Stimulated activated CD4-positive, alpha-beta T cell treated with anti-CD3 and anti-CD28 coated beads, Interleukin-4, amount 100 ng/mL, for 48 hours (primary cell): ENCODE measurements at places on chromosomes 2 and 18.

- DNase-seq: no peak
Observed at GRCh38 chr2:63058921-63059792, 8.5 kb downstream of the OTX1 start.

DNA sequence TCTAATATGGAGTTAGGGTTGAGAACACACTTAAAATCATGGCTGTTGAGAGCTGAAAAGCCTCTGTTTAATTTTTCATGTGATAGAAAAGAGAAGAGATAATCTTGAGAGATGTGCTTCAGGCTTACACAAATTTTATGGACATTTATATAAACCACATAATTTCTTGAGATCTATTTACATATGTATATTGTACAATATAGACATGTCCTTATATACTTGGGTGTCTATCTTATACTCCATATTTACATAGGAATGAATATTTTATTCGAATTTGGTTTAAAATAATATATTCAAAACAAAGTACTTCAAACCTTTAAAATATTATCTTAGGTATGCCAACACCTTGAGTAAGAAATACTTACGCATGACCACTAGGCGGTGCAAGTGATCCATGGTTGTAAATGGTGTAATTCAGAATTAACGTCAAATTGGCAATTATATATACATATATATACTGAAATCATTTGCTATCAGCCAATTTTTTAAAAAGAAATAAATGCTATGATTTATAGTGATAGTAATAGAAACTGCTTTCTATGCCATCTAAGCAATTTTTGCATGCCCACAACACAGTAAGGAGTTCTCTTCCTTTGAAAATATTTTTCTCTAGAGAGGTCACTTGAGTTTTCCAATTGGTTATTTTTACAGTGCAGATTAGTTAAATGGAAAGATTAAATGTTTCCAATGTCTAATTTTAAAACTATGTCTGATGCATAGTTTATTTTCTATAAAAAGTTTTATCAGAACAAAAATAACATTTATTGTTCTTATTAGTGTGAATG, 37.6 kb upstream of the SPAG16 start:
- DNase-seq: peak; percentile 44

DNA sequence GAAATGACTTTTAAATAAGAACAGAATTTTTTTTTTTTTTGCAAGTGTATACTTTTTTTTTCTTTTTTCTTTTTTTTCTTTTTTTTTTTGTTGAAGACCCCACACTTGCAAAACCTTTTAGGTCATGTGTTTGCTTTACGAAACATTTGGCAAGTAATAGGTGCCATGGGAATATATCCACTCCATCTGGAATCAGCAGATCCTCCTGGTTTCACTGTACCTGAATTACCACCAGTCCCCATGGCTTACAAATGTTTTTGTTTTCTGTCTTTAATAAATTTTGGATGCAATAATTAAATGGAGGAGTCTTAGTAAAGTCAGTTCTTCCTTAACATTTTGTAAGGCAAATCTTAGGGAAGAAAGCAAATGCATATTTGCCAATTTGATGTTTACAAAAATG, 559.7 kb upstream of the ZEB2 start:
- DNase-seq: no peak

GRCh38 chr18:41745166-41746049, 209.6 kb upstream of the PIK3C3 start:
- no peak for DNase-seq

- no peak for DNase-seq
Observed at GRCh38 chr2:137525132-137525531, 439.1 kb upstream of the HNMT start.

- DNase-seq: no peak
Observed at GRCh38 chr2:127681288-127681804, 6.0 kb upstream of the LIMS2 start.

- DNase-seq: no peak
Observed at GRCh38 chr2:144493027-144493809, 26.7 kb downstream of the ZEB2 start.

GRCh38 chr2:25736899-25737515, 63.6 kb upstream of the DTNB start:
- DNase-seq: no peak

DNA sequence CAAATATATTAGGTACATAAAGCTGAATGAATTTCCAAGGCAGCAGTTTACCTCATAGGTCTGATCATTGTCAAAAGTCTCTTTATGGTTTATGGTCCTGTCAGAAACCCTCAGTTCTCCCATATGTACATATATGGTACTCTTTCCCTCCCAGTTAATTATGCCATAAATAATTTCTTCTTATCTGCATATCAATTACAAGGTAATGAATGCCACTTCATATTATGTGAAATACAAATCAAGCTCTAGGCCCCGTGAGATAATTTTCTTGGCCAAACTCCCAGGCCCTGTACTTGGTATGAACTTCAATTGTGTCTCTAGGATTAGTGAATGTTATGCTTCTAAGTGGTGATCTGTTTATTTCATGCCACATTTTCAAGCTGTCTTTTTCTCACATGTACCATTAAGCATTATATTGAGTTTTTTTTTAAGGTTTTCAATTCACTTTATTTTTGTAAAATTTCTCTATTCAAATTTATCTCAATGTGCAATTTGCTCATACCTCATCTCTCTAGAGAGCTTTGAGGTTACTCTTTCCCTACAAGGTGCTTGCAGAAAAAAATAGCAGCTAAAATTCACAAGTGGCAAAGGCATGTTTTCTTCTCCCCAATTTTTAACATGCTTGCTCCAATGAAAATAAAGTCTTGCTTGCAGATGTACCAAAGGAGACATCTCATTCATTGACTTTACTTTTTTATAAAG, 430.6 kb upstream of the VRK2 start:
- DNase-seq: no peak

GRCh38 chr18:32918692-32919250, 145.9 kb upstream of the KLHL14 start:
- DNase-seq: no peak

GRCh38 chr18:74654638-74655037, 57.0 kb downstream of the ZNF407 start:
- DNase-seq: no peak

GRCh38 chr18:56462276-56462675, 176.1 kb downstream of the TXNL1 start:
- no peak for DNase-seq

GRCh38 chr2:95060446-95061118, 35.1 kb downstream of the MAL start:
- DNase-seq: no peak

- no peak for DNase-seq
Observed at GRCh38 chr2:136496966-136497365, 268.4 kb upstream of the THSD7B start.

DNA sequence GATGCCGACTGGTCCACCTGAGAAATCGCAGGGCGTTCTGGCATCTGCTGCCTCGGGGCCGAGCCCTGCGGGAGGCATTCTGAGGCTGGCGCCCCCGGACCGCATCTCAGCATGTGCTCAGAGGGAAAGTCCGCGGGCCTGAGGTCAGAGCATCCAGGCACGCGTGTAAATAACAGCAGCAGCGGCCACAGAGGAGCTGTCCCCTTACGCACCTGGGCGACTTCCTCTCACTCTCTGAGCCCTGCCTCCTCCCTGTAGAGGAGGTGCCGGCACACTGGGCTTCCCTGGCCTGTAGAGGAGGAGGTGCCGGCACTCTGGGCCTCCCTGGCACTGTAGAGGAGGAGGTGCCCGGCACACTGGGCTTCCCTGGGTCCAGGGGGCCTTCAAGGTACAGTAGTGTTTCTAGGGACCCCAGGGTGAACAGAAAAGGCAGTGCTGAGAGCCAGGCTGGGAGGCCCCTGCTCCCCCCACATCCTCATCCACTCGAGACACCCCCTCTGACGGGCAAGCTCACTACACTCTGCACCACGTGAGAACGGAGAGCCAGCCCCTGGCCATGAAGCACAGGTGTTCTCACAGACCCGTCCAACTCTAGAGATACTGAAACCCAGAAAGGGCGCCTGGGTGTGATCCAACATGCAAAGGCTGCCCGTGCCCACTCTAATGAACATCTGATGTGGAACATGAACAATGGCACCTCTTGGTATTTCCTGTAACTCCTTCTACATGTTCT, 263.5 kb downstream of the HDAC4 start:
- no peak for DNase-seq

GRCh38 chr2:27074738-27075565, 3.5 kb upstream of the EMILIN1 start:
- peak; percentile 24 for DNase-seq

DNA sequence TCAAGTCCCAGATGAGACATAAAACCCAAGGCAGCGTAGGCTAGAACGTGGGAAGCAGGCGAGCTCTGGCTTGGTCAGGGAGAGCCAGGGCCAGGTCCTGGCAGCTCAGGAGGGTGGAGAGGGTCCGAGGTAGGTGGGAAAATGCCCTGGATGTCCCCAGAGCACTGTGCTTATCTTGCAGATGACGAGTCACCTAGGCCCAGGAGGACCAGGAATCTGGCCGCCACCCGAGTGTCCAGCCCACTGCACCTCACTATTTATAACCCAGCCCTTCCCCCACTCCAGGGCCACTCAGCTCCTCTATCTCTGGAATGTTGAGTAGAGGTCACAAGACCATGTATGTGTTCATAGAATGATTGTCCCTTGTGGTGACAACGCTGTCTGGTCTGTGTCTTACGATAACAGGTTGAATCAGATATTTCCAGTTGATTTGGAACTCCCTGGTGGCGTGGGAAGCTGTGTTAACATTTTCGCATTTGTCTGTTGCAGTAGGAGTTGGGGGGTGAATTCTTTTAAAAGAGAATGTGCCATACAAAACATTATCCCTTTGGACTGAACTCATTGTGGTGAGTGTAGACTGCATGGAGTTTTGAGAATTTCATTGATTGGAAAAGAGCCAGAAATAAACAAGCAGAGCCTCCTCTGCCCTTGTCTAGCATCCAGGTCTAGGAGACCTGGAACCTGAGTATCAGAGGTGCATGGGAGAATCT, 47.5 kb downstream of the EMILIN2 start:
- DNase-seq: no peak

DNA sequence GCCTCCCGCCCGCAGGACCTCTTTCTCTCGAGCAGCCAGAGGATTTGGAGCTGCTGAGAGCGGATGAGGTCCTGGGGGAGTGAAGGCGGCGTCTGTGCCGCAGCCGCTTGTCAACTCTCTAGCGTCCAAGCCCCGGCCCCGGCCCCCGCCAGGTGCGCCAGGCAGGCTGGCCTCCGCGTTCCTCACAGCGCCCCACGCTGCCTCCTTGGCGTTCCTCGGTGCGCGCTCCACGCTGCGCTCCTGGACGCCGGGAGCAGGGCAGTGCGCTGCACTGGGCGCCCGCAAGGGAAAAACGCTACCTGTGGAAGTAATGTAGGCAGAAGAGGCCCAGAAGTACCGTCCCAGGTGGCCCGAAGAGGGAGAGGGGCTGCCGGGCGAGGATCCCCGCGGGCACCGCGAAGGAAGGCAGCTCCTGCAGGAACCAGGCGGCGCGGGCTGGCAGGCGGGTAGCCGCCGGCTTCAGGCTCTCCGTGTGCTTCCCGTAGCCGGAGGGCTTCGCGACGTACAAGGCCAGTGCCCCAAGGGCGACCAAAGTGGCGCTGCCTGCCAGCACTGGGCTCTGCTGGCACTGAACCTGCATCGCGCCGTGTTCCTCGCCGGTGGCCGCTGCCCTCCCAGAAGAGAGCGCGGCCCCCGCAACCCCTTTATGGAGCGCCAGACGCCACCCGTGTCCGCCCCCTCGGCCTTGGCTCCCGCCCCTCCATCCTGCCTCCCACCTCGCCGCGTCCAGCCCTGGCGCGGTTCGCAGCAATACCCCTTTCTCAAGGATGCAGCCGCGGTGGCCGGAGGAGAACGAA, at the start of gene SRD5A2:
TSS of gene SRD5A2 (minus strand) at position 618 of the 797 bp plus-strand sequence. CDS start at position 580, 38 bp downstream.
- DNase-seq: no peak

GRCh38 chr2:171479154-171479814, 43.0 kb upstream of the CYBRD1 start:
- DNase-seq: no peak

DNA sequence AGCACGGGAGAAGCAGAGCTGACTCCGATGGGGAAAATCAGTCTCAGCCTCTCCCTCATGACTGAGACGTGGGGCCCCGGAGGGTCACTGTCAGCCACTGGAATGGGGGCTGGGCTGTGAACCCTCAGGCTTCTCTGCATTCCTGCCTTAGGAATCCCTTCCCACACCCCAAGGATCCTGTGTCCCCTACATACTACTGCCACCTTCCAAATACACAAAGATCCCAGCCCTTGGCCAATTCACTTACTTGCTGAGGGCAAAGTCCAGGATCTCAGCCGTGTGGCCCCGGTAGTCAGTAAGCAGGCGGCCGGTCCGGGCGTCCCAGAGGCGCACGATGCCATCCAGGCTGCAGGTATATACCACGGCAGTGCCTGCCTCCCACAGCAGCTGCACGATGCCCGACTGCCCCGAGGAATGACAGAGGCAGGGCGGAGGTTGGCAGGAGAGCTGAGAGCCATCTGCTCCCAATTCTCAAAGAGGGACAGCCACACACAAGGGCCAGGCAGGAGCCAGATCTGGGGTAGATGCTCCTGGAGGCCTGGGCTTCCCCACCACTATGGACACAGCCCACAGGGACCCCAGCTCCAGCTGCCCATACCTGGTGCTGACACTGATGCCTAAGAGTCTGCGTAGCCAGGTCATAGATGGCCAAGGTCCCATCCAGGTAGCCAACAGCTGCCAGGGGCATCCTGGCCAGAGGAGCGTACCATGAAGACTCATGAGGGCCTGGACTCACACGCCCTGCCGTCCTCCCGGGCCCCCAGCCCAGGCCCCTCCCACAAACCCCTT, 4.2 kb downstream of the GPBAR1 start:
- DNase-seq: no peak

DNA sequence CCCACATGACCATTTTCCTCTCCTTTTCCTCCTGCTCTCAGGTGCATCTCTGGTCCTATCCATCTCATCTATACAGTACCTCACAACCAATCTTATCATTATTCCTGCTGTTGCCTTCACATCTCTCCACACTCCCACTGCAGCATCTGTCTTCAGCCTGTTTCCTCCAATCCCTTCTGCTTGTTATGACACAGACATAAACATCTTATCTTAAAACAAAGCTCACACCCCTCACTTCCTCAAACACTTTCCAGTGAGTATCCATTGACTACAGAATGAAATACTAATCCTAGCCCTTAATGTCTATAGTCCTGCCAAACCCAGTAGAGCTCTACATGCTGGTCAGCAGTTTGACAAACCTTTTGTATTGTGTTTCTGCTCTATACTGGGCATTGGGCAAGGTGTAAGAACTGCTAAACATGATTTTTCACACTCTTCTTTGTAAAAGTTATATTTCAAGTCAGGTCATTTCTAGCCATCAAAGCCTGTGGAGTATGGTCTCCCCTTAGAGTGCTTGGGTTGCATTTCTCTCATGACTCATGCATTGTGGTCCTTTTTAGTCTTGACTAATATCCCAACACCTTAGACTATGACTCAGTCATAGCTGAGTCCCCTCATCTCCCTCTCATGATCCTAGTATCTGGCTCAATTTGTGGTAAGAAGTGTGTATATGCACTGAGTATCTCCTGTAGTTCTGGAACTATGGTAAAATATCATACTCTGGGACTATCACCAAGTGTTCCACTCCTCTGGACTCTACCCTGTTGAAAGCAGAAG, 187.0 kb downstream of the CYRIA start:
- no peak for DNase-seq

GRCh38 chr18:3260995-3261372, 949 bp upstream of the MYL12B start:
- DNase-seq: no peak

DNA sequence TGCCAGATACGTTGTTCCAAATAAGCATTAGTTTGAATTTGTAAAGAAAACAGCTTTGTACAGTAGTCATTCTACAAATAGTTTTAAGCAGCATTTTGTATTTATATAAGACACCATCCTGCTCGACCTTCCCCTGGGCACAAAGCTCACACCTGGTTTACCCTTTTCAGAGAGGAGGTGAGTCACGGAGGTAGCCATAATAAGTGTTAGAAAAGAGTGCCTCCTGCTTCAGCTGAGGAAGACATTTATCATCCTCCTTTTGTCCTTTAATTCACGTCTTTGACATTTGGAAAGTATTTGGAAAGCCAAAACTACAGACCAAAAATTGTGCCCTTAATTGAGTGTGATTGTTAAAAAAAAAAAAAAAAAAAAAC, 6.8 kb downstream of the RAB12 start:
- no peak for DNase-seq
